Stomach (tissue), 19 donors: ENCODE measurements at places on chromosomes 1 and 21. TPM values are rescaled to one million over a fixed set of nuclear protein-coding genes. Genes with fewer than 3 reads are reported as not detected.

DNA sequence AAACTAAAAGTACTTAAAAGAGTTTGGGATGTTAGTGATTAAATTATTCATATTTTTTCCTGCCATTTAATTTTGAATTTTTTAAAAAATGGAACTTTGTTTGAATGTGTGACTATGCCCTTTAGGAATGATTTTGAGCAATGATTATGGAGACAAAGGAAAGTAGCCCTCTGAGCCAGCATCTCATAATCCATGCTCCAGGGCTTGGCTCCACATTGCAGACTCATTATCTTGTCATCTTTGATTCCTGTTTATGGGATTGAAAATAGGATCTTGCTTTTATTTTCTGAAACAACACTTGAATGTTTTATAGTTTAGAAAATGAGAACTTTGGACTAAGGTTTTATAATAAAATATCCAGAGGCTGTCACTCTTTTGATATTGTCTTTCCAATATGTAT lies 14.5 kb downstream of the AXDND1 start:
- DNase-seq, result no peak

- no peak for DNase-seq
These were observed 32.6 kb downstream of the LRP8 start for GRCh38 chr1:53295295-53295694.

The MED8 gene
- total RNA-seq, result 29.6 TPM

The TMEM79 gene
- total RNA-seq, result 2.9 TPM

The RAB3B gene
- 0.14 TPM for total RNA-seq
